Endothelial cell (in vitro differentiated cells): ENCODE measurements at places on chromosomes 2 and 18. TPM values are rescaled to one million over a fixed set of nuclear protein-coding genes. Genes with fewer than 3 reads are reported as not detected.

CAPN14 gene
- 0.13 TPM for total RNA-seq

- no peak overlapping the region for H3K4me3 ChIP-seq
- peaks cover 21% of the 10 kb centered on the region for H3K4me1 ChIP-seq
- H3K27ac ChIP-seq: peak overlapping the region; percentile 95
- peak; percentile 15 for DNase-seq
- H3K36me3 ChIP-seq: no peaks in the 10 kb centered on the region
- H3K27me3 ChIP-seq: no peaks in the 10 kb centered on the region
Measured at GRCh38 chr2:83081826-83082690, 1377.0 kb downstream of the SUCLG1 start.

DNA sequence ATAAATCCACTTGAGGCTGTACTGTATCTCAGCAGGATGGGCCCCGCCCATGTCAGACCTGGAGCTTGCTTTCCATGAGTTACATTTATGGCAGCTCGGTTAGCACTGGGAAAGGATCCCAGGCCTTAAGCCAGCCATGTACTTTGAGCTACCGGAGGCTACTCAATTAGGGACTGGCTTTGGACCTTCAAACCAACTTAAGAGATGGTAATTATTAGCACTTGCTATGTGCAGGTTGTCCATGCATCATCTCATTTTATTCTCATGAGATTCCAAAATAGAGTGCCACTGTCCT, 64.4 kb downstream of the ACTR2 start:
- H3K27me3 ChIP-seq: no peaks in the 10 kb centered on the region
- DNase-seq: no peak
- no peak overlapping the region for H3K27ac ChIP-seq
- peaks cover 10% of the 10 kb centered on the region for H3K4me1 ChIP-seq

- H3K27ac ChIP-seq: no peak overlapping the region
- peaks cover 6% of the 10 kb centered on the region for H3K4me1 ChIP-seq
- H3K27me3 ChIP-seq: peaks cover under 1% of the 10 kb centered on the region
- no peak overlapping the region for H3K4me3 ChIP-seq
- no peak for DNase-seq
- H3K36me3 ChIP-seq: no peaks in the 10 kb centered on the region
Measured at GRCh38 chr2:69082430-69082997, 69.5 kb downstream of the ANTXR1 start.

GRCh38 chr2:178275600-178275999, 81.3 kb downstream of the OSBPL6 start:
- H3K27me3 ChIP-seq: no peaks in the 10 kb centered on the region
- H3K4me3 ChIP-seq: no peak overlapping the region
- no peak overlapping the region for H3K27ac ChIP-seq

DNA sequence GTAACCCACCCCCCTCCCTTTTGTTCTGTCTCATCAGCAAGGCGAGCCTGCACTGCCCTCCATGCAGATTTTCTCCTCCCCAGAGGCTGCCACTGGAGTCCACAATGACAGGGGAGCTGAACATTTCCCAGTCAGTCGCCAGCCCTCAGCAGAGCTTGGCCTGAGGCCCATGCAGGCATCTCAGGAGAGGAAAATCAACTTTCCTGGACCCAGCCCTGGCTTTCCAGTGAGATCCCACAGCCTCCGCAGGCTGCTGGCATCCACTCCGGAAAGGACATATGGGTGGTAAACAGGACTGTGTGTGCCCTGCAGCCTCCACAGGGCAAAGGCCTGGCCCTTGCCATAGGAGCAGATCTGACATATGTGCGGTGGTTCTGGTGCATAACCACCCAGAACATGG, 253.8 kb downstream of the TNS1 start:
- H3K36me3 ChIP-seq: no peaks in the 10 kb centered on the region
- no peak for DNase-seq
- H3K4me3 ChIP-seq: no peak overlapping the region
- no peak overlapping the region for H3K27ac ChIP-seq
